ENCODE measurements at places on chromosomes 2 and 18.
A peak's percentile ranks its signal among the peaks of the same experiment; 100 is the strongest.

- no peak for DNase-seq
These were observed 43.5 kb upstream of the SLC9A2 start for GRCh38 chr2:102575888-102576287.

DNA sequence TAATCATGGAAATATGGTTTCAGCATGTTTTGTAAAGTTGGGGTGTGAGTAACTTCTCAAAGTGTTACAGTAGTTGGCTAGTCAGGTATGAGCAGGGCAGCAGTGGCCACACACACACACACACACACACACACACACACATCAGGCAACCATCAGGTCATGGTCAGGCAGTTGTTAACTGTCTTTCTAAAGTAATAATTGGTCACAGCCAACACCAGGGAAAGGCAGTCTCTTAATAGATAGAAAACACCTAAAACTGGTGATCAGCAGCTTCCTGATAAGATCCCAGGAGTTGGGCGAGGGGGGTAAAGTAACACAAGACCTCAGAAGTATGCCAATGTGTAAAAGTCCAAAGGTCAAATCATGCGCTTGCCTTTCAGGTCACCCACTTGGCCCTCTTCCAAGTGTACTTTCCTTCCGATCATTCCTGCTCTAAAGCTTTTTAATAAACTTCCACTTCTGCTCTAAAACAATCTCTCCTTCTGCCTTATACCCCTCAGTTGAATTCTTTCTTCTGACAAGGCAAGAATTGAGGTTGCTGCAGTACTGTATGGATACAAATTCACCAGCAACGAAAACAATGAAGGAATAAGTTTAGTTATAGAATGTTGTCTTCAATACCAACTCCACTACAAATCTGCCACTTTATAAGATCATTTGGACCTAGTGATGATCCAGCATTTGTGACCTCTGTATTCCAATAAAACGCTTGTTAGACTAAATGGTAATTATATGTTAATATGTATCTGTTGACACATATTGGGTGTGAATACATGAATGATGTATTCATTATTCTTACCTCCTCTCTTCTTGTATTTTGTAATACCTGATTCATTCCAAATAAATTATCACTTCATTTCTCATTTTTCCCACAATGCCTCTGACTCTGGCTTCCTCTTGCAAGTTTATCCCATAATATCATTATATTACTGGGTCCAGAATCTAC is 254.3 kb downstream of the METTL4 start:
- no peak for DNase-seq

DNA sequence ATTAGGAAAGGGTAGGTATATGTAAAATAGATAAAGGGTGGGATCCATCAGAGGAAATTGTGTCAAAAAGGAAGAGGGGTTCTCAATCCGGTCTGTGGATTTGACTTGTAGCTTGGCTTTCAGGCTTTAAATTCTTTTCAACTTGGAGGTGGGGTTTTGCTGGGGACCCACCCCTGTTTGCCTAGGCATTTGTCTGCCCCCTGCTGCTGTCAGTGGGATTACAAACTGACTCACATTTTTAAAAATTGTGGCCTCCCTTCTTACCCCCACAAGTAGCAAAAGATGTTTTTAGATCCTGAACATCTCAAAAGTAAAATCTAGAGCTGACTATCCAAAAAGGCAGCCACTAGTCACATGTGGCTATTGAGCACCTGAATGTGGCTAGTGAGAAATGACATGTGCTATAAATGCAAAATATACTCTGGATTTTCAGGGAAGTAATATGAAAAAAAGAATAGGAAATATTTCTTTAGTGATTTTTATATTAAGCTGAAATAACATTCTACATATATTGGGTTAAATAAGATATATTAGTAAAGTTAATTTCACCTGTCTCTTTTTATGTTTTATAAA is 178.9 kb downstream of the GFPT1 start:
- DNase-seq = peak; percentile 21

- DNase-seq = peak; percentile 3
These were observed 60.6 kb downstream of the ITGA4 start for GRCh38 chr2:181517685-181518301.

DNA sequence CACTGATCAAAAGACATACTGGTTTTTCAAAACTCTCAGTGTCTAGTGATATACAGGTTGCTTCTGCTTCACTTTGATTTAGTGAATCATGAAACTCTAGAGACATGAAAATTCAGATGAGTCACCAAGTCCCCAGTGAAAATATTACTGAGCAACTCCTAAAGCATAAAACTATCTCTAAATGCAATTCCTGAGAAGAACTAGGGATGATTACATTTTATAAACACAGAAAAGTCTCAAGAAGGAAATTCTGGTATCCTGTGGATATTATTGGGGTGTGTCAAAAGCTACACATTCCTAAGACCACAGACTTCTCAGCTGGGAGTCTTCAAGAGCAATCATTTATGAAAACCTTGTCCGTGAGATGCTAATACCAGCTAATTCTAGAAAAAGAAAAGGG is 9.7 kb downstream of the LRRTM4 start:
- no peak for DNase-seq

GRCh38 chr2:197929008-197929885 is 124.9 kb downstream of the PLCL1 start:
- DNase-seq = no peak

GRCh38 chr2:27380626-27381545 is at the start of gene ZNF513:
TSS of gene ZNF513 (minus strand) at chr2:27380734. CDS start at chr2:27380526, 208 bp downstream.
- peak; percentile 98 for DNase-seq

- DNase-seq = no peak
These were observed 8.5 kb upstream of the CXCR4 start for GRCh38 chr2:136126421-136126926.

DNA sequence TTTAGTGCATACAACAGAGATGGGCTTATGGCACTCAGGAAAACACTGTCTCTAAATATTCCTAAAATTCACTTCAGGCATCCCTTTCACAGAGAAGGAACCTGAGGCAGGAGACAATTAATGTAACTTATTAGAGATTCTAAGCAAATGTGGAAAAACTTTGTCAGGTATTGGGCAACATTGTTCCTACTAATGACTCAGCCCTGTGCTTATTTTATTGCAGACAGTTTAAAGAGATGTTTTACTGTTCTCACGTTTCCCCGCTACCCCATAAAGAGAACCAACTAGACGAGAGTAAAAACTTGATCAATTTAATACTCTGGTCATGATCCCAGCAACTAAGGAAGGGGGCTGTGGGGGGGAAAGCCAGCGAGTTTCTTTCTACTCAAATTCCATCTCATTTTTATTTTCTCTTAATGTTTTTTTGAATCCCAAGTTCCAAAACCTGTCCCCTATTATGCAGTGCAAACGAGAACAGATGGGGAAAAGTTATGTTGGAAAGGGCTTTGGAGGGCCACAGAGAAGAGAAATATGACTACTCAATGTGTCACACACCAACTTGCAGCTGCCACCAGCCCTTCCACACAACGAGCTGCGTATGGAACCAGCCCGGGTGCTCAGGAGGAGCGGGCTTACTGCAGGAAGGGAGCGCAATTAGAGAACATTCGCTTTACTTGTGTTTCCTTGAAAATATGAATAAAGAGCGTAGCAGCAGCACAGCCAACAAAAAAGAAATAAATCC is 18.7 kb upstream of the ACVR1 start:
- DNase-seq = peak; percentile 73

DNA sequence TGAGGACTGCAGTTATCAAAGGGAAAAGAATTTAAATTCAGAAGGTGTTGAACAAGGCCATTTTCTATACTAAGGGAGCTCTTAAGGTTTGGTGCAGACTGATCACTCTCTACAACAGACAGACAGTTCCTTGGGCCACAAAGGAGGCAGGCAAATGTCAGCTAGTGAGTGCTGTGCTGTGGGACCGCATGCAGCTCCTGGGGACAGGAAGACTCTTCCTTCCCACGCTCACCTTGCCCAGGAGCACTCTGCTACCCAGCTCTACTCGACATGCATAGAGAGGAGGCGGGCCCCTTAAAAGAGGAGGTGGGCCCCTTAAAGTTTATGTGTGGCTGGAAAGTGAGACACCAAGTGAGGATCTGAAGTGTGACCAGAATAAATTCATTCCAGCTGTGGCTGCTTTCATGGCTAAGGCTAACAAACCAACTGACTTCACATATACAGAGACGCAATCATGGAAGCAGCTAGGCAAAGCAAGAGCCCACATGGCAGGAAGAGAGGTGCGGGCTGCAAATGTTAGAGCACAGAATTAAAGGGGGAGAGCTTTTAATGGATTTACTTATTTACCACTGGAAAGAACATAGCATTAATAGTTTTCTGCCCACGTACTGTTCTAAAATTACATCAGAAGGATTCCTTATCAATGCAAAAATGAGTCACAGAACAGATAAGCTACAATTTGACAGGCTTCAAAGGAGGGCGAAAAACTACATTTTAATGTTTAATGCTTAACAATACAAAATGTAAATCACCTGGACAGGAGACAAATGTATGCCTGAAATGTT is 101.4 kb upstream of the RNU4ATAC start:
- peak; percentile 74 for DNase-seq

DNA sequence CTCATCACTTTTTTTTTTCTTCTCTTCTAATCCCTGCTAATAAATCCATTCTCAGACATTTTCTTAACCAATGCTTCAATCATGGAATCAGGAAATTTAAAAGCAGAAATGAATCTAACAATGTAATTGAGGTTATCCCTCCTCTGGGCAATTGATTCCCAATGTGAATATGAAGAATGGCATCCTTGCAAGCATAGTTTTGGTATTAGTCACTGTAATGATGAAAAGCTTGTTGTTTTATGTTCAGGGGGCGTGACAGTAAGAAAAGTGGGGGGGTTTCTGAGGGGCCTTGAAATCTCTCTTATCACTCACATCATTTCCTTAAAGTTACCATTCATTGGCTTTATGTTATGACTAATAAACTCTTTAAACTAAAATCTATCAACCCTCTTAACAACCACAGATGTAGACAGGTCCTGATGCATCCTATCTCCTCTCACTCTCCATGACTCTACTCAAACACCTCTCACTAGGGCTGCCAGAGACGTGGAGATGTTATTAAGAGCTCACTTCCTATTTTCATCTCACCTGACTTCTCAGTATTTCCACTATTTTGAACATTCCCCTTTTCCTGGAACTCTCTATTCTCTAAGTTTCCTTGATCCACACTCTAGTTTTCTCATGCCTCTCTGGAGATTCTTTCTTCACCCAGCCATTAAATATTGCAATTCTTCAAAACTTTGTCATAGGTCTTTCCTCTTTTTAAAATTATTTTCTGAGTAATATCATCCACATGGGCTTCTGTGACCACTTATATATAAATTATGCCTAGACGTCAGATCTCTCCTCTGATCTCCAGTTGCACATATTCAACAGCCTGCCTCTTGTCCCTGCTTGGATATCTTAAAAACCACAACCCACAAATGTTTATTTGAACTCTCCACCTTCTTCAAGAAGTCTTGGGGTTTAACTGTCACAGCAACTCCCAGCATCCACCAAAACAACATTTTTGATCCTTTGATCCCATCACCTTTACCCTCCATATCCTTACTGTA is 332.9 kb downstream of the CDH2 start:
- DNase-seq = no peak

DNA sequence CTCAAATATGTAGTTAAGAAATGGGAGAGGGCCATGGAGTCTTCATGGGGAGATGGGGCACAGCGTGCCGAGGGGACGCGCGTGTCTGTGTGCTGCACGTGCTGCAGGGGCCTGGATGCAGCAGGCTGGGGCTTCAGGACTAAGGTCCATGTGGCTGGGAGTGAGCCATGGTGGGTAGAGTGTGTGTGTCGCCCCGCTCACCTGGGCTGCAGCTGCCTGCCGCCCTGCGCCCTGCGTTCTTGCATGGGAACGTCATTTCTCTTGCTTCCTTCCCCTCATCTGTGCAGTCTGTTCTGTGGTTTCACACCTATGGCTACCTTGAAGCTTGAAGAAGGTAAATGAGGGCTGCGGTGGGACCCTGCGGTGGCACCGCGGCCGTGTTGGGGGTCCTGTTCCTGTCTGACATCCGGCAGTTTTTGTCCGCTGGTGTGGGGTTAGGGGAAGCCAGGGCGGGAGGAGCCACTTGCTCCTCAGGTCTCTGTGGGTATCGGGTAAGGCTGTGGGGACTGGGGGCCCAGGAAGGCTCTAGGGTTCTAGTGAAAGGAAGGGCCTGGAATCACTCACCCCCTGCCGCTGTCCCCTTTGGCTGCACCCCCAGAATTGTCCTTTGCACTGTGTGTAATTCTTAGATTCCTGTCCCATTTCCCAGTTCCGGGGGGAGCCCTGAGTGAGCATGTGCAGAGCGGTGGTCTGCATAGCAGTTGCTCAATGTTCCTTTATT is 54.1 kb upstream of the HS6ST1 start:
- DNase-seq = no peak

- DNase-seq = no peak
These were observed 3.0 kb upstream of the IL1A start for GRCh38 chr2:112787294-112787693.

DNA sequence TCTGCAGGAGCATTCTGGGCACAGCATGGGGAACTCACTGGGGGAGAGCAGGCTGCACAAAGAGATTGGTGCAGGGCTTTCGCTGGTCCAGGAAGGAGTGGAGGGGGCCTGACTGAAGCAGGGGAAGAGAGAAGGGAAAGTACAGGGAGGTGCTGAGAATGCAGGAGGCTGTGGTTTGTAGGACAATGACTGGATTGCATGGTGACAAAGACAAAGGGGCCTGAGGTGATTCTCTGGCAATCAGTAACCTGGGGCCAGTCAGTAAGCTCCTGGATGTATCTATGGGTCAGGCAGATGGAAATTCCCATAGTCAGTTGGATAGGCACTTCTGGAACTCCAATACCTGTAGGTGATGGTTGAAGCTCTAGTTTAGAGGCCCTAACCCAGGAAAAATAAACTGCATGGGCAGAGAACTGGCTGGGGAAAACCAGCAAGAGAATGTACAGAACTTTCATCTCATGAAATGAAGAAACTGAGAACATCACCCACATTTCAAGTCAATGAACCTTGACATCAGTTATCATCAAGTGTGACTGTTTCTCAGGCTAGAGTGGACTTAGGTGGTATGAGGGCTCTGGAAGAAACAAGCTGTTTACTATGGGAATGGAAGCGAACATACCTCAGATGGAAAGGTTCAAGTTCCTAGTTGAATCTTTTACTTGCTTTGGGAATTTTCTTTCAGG is 193.2 kb downstream of the TPGS2 start:
- DNase-seq = no peak

GRCh38 chr2:48043746-48044145 is 137.4 kb upstream of the FBXO11 start:
- no peak for DNase-seq

DNA sequence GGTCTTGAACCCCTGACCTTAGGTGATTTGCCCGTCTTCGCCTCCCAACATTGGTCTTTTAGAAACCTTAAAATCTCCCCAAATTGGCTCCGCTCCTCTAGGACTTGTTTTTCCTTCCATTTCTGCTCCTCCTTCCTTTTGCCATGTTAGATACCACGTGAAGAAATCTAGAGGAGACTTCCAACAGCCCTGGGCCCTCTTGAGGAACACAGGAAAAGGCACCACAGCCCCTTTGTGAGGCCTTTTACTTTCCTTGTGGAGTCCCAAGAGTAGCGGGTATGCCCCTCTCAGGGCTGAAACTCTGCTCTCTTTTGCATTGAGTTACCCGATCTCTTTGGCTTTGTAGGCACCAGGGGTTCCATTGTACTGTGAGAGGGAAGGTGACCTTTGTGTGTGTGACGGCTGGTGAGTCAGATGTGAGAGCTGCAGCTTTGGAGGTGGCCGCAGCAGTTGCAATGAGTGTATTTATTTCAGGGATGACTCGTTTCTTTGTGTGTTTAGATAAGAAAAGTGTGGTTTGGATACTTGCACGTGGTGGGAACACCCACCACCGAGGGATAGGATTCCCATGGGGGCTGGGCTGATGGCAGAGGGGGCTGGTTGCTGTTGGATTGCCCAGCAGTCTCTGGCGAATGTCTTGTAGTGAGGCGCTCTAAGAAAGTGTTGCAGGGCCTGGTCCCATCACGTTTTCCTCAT is 218.4 kb upstream of the HS6ST1 start:
- DNase-seq = no peak

All from cardiac muscle cell (in vitro differentiated cells and primary cell).